Activated CD4-positive, alpha-beta T cell treated with anti-CD3 and anti-CD28 coated beads for 1 hour (primary cell): ENCODE measurements at places on chromosomes 16 and 17.
A peak's percentile ranks its signal among the peaks of the same experiment; 100 is the strongest.

DNA sequence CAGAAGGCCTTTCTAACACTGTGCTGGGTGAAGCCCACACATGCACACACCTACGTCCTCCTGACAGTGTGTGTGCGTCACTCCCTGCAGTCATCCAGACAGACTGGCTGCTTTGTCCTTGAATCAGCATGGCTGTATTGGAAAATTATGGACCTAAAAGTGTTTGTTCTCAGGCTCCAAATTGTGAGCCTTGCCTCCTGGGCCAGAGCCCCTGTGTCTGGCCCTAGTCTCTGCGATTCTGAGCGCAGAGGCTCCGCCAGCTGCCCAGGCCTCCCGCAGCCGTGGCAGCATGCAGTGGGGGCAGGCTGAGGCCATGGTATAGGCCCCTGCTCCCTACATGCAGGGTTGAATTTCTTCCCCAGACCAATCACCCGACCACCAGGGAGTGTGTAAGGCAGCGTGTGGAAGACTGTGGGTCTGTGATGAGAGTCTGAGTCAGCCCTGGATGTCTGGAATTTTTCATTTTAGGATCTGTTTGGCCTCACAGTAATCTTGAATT, 166.9 kb downstream of the LGALS9B start:
- no peak for DNase-seq

DNA sequence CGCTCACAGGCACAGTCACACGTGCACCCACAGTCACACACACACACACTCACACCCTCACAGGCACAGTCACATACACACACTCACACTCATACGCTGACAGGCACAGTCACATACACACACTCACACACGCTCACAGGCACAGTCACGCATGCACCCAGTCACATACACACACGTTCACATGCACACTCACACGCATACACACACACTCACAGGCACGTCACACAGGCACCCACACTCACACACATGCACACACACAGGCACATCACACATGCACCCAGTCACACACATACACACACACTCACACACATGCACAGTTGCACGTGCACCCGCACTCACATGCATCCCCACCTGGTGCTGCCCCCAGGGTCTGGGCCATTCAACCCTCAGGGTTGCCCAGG, 46.1 kb upstream of the CBFA2T3 start:
- DNase-seq, result no peak

GRCh38 chr17:4711661-4712181, 1.3 kb downstream of the ARRB2 start:
- no peak for DNase-seq

DNA sequence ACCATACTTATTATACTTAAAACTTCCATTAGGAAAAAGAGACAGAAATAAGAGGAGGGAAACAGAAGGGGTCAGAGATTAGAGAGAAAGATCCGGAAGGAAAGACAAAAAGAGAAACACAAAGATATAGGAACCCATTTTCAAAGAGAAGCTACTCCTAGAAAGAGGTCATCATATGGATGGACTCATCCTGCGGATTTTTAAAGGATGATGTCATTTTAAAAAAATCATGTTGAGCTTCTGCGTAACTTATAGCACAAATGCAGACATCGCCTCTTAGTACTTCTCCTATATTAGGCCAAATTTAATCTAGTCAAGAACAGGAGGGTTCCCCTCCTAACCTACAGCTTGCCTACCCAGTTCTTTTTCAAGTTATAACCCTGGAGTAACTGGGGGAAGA, 18.1 kb downstream of the EFTUD2 start:
- no peak for DNase-seq

GRCh38 chr17:63985387-63986140, 12.6 kb upstream of the PRR29 start:
- no peak for DNase-seq

DNA sequence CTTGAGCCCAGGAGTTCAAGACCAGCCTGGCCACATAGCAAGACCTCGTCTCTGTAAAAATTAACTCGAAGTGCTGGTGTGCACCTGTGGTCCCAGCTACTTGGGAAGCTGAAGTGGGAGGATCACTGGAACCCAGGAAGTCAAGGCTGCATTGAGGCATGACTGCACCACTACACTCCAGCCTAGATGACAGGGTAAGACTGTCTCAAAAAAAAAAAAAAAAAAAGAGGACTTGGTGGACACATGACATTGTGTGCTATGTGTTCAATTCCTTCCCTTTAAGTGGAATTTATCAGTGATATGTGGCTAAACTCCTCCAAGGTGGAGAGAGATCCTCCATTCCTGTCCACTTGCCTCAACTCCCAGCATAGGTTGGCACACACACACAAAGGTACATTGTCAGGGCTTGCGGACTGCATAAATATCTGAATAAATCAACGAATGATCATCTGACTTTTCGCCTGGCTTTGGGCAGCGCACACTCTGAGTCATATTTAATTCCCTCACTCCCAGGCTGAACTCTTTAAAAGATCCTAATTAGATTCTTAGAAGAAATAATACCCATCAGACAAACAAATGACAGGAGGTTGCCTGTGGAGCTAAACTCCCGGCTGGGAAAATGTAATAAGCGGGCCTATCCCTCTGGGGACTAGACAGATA, 25.0 kb upstream of the SYT17 start:
- no peak for DNase-seq

DNA sequence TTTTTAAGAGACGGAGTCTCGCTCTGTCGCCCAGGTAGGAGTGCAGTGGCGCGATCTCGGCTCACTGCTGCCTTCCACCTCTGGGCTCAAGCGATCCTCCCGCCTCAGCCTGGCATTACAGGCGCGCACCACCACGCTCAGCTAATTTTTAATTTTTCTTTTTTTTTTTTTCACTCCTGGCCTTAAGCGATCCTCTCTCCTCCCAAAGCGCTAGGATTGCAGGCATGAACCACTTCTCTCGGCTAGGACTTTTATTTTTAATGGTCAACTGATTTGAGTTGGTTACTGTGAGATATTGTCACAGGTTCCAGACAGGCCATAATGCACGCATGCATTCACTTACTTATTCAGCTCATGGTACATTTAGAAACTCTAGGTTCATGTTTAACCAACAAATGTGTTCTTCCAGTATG, 888 bp downstream of the PIGW start:
- DNase-seq, result no peak

DNA sequence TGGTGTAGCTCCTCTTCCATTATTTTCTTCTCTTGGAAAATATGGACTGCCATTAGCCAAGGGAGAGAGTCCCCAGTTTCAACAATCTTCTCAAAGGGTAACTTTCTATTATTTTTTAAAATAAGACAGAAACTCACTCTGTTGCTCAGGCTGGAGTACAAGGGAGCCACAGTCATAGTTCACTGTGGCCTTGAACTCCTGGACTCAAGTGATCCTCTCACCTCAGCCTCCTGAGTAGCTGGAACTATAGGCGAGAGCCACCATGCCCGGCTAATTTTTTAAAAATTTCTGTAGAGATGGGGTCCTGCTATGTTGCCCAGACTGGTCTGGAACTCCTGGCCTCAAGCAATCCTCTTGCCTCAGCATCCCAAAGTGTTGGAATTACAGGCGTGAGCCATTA, 13.1 kb downstream of the COG4 start:
- DNase-seq, result no peak

DNA sequence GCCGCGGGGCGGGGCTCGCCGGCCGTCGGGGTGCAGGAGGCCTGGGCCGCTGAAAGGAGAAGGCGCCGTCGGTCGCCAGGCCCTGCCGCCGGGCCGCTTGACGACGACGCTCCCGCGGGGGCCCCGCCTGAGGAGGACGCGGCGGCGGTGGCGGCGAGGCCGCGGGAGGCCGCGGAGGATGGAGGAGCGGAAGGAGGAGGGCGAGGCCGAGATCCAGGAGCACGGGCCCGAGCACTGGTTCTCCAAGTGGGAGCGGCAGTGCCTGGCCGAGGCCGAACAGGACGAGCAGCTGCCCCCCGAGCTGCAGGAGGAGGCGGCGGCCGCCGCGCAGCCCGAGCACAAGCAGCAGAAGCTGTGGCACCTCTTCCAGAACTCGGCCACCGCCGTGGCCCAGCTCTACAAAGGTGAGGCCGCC, 430 bp downstream of the HAPSTR1 start:
- peak; percentile 29 for DNase-seq

DNA sequence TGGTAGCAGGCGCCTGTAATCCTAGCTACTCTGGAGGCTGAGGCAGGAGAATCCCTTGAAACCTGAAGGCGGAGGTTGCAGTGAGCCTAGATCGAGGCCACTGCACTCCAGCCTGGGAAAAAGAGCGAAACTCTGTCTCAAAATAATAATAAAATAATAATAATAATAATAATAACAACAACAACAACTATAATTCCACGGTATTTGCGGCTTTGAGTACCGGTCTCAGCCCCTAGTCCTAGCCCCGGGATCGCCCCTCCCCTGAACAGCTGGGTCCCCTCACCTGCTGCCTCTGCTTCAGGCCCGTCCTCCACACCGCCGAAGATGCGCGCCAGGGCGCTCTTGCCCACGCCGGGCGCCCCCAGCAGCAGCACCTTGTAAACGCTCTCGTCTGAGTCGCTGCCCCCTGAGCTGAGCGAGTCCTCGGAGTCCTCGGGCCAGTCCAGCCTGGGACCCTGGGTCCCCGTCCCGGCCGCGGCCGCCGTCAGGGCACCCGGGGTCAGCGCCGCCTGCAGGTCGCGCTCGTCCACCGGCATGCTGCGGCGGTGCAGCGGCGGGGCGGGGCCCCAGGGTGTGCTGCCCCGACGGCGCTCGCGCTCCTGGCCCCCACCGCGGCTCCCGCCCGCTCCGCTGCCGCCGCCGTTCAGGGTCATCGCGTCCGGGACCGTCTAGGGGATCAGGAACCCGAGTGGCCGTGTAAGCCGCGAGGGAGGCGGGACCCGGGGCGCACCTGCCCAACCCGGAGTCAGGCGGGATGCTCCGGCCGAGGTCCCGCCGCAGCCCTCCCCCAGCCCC, 611 bp downstream of the RRAD start:
- no peak for DNase-seq

DNA sequence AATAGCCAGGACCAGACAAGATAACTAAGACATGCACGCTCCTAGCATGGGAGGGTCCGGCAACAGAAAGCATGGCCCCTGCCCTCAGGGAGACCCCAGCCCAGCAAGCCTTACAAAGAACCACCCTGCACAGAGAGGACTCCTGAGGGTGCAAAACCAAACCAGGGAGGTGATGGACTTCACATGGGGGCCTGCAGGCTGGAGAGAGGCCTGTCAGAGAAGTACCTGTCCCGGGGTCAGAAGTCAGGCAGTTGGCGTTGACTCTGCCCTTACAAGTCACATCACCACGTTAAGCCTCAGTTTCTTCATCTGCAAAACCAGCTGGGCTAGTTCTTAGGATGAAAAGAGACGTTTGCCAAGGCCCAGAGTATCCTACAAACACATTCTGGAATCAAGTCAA, 4.7 kb downstream of the OTOP2 start:
- DNase-seq, result no peak

DNA sequence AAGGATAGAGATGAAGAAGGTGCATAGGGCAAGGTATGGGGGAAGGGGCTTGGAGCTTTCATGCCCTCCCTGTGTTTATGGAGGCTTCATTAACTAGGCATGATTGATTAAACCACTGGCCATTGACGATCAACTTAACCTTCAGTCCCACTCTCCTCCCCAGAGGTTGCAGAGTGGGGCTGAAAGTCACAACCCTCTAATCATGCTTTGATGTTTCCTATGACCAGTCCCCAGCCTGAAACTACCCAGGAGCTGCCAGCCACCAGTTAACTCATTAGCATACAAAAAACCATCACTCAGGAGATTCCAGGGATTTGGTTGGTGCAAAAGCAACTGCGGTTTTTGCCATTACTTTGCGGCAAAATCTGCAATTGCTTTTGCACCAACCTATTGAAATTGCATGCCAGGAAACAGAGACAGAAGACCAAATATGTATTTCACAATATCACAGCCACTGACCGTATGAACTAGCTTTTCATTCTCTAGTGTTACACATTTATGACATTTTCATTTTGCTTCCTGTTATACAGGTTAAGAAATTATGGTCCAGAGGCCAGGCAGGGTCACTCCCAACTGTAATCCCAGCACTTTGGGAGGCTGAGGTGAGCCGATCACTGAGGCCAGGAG, 5.4 kb downstream of the GFOD2 start:
- no peak for DNase-seq

DNA sequence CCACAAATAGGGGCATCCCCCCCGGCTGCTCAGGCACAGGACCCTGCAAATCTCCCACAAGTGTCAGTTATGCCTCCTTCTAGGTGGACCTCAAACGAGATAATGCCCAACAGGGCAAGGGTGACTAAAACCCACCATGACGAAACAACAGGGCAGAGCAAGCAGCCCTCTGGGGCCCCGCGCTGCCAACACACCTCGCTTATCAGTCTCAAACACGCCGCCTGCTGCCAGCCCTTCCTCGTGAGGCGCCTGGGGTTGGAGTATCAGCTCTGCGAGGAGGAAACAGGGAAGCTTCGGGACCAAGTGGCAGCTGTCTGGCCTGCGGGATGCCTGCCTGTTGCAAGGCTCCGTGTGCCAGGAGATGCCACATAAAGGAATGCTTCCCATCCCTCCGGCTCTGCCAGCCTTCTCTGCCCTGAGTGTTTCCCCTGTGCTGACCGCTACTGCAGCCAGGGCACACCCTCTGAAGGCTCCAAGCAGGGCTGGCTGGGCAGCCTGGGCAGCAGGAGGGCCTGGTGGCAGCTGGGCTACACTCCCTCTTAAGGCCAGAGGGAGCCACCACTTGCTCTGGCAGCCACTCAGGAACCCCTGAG, 2.5 kb downstream of the SMIM5 start:
- DNase-seq, result no peak

GRCh38 chr16:47258874-47259461, 115.2 kb upstream of the NETO2 start:
- no peak for DNase-seq

DNA sequence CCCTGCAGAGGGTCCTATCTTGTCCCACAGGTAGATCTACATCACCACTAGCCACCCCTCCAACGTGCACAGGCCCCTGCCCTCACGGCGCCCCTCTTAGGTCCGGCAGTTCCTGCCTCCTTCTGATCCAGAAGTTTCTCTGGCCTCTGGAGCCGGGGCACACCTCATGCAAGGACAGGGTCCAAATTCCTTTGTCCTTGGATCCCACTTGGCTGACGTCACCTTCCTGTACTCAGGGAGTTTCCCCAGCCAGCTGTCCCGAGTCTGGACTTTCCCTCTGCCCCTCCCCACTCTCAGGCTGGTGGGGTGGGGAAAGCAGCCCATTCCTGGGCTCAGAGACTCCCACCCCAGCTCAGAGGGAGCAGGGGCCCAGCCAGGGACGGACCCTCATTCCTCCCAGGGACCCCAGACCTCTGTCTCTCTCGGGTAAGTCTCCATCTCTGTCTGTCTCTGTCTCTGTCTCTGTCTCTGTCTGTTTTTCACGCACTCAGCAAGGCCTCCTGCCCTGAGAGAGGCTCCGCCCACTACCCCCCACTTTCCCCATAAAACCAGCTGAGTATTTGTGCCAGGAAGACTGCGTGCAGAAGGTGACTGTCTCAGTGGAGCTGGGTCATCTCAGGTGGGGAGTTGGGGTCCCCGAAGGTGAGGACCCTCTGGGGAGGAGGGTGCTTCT, at the start of gene IL32:
Gene IL32, plus strand, starts transcription at position 572 of the 673 bp plus-strand sequence. CDS start 172 bp downstream, outside the sequence.
- DNase-seq, result no peak

- no peak for DNase-seq
These were observed 100.6 kb downstream of the PITPNC1 start for GRCh38 chr17:67477687-67478086.
